ENCODE measurements at places on chromosomes 1 and 21.

DNA sequence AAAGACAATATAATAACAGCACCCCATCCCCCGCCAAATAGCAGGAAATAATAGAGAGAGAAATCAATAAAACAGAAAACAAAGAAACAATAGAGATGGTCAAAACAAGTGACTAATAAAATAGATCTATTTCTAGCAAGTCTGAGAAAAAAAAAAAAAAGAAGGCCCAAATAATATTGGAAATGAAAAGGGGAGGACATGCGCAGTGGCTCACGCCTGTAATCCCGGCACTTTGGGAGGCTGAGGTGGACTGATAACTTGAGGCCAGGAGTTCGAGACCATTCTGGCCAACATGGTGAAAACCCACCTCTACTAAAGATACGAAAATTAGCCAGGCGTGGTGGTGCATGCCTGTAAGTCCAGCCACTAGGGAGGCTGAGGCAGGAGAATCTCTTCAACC lies 18.5 kb upstream of the HCRTR1 start:
- DNase-seq: no peak

DNA sequence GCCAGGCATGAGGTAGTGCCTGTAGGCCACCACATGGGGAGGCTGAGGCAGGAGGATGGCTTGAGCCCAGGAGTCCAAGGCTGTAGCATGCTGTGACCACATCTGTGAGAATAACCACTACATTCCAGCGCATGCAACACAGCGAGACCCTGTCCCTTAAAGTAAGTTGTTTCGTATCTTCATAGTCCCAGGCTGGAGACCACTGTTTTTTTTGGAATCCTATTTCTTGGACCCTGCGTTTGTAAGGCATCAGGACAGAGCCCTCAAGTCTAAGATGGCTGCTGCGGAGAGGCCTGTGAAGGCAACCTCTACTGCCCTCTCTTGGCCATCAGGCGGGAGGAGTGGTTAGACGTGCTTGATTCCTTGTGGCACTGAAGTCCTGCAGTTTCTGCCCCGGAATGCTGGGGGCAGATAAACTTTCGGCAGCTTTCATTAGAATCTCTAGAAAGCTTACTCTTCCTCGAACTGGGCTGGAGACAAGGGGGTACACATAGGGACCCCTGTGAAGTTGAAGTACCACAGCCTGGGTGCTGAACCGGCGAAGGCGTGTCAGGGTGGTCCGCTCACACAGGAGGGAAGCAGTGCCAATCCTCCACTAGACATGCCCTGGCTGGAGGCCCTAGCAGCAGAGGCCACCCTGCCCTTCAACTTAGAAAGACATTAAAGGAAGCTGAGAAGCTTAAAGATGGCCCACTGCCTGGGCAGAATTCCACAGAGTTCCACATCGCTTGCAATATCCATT lies 36.6 kb downstream of the RABIF start:
- no peak for DNase-seq

DNA sequence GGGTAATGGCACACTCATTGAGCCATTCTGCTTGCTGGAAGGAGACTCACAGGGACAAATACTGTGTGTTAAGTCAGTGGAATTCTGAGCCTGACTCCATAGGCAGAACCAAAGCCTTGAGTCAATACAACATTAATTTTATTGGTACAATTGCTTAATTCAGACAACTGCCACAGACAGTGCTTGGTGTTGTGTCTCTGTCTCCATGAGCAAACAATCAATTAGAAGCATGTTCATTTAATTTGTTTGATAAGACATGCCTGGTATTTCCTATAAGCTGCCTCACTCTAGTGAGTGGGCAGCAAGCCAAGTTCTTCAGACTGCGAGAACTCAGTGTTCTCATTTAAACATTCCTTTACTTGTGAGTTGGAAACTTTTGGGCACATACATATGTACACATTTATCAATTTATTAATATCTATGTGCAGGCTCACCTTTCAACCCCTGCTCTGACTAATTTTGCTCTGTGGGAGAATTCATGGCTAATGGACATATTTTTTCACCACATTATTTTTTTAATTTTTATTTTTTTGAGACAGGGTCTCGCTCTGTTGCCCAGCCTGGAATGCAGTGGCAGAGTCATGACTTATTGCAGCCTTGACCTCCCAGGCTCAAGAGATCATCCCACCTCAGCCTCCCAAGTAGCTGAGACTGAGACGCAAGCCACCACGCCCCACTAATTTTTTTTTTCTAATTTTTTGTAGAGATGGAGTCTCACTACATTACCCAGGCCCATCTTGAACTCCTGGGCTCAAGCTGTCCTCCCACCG lies 4.5 kb upstream of the SRSF10 start:
- no peak for DNase-seq

DNA sequence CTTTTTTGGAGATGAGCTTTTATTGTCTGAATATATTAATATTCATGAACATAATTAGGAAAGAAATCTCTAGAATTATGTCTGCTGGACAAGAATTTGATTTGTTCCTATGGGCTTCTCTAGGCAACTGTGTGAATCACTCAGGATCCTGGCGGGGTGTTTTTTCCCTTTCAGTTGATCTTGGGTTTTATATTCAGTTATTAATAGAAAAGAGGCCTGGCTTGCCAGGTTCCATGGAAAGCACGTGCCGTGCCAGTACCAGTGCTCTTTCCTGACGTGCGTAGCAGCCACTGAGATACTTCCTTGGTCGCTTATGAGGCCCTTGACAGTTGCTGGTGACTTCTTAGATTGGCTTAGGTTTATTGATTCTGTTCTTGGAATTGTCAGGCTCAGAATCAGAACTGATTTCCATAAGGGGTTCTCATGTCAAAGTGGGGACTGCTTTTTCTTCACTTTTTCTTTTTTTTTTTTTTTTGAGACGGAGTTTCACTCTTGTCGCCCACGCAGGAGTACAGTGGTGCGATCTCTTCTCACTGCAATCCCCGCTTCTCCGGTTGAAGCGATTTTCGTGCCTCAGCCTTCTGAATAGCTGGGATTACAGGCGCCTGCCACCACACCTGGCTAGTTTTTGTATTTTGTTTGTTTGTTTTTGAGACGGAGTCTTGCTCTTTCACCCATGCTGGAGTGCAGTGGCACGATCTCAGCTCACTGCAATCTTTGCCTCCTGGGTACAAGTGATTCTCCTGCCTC lies 48.7 kb upstream of the KIF1B start:
- no peak for DNase-seq

- DNase-seq: no peak
These were observed 26.7 kb downstream of the MIA3 start for GRCh38 chr1:222644636-222644980.

DNA sequence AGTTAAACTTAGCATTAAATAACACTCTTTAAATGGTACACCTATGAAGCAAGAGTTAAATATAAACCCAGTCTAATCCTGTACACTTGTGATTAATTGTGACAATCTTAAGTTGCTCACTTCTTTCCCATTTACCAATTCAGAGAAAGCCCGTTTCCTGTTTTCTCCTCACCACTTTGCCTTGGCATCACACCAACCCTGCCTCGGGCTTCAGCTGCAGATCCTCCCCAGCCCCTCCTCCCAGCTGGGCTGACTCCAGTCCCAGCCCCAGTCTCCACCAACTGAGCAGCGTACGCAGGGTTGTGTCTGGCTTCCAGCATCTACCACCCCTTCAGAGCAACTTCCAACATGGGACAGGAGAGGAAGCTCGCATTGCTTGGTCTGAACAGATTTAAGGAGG lies 4.1 kb downstream of the PYCR2 start:
- DNase-seq: peak; percentile 40

All from tibial nerve (tissue), 4 donors.